ENCODE measurements at places on chromosomes 2 and 18. TPM values are rescaled to one million over a fixed set of nuclear protein-coding genes. Genes with fewer than 3 reads are reported as not detected.

DNA sequence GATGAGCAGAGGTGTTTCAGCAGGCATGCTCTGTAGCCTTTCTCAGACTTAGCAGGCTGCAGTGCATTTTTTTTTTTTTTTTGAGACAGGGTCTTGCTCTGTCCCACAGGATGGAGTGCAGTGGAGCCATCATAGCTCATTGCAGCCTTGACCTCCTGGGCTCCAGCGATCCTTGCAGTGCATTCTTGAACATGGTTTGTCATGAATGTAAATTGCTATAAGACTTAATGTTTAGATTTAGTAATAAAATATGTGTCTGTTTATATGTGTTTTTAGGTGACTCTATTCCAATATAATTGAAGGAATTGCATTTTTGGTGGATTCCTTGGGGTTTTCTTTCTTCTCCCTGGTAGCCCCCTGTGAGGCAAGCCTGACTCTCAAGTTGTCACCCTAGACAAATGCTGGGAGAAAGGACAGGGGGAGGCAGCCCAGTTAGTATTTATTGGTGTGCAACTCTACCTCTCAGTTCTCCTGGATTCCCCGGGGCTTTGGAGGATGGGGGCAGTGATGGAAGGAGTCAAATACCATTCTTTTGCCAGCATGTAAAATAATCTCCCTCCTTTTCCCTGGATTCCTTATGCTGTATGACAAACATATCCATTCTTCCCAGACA lies 22.7 kb downstream of the LYPD6B start:
- DNase-seq, result no peak

DNA sequence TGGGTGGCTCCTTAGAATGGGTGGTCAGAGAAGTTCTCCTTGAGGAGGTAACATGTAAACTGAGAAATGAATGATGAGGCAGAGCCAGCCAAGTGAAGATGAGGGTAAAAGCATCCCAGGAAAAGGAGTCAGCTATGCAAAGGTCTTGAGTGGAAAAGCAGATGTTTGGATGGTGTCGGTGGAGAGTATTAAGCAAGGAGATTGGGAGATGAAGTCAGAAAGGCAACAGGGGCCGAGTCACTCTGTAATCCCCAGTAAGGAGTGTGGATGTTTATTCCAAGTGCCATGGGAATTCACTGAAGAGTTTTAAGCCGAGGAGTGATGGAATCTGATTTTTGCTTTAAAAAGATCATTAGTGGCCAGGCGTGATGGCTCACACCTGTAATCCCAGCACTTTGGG lies 3.4 kb upstream of the STAMBP start:
- DNase-seq, result no peak

The MAP3K19 gene
- not detected for total RNA-seq

GRCh38 chr2:158544998-158545397 lies 88.2 kb downstream of the PKP4 start:
- DNase-seq, result no peak

DNA sequence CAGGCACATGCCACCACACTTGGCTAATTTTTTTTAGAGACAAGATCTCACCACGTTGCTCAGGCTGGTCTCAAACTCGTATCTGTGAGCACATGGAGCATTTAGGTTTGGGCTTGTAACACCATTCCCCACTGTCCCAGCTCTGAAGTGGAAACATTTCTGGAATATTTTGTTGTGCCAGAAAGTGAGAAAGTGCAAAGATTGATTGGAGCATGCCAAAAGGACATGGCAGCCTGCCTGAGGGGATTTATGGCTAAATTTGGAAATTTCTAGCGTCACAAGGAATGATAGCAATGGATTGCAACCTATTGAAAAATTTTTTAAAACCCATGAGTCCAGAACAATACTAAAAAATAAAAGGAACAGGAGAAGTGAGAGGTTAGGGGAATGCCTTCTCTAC lies 136.8 kb downstream of the ESCO1 start:
- DNase-seq, result no peak

DNA sequence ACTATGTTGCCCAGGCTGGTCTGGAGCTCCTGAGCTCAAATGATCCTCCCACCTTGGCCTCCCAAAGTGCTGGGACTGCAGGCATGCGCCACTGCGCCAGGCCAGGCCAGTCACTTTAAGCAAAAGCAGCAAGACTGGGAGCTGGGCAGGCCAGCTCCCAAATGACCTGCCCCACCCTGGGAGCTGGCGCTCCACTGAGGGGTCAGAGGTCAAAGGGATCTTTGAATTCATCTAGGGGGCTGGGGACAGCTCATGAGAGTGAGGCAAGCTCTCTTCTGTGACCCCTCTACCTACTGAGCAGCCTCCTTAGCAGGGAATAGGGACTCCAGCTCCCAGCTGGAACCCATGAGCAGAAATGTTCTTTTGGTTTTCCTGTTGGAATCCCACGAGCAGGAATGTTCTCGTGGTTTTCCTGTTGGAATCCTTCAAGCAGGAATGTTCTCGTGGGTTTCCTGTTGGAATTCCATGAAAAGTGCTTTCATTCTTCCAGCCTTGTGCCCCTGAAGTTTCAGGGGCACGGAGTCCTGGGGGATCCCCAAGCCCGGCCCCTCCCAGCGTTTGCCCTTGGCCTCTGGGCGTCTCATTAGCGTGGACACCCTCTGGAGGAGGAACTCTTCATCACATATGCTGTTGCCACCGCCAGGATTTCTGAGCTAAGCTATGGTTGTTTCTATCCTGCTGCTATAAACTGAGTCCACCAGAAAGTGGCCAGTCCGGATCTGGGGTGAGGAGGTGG lies 162.0 kb upstream of the HAAO start:
- DNase-seq, result no peak

The AQP12B gene
- total RNA-seq, result not detected
